Activated CD8-positive, alpha-beta memory T cell treated with anti-CD3 and anti-CD28 coated beads, Interleukin-2, amount 50 U/mL, for 4 hours (primary cell): ENCODE measurements at places on chromosomes 16 and 17.
A peak's percentile ranks its signal among the peaks of the same experiment; 100 is the strongest.

DNA sequence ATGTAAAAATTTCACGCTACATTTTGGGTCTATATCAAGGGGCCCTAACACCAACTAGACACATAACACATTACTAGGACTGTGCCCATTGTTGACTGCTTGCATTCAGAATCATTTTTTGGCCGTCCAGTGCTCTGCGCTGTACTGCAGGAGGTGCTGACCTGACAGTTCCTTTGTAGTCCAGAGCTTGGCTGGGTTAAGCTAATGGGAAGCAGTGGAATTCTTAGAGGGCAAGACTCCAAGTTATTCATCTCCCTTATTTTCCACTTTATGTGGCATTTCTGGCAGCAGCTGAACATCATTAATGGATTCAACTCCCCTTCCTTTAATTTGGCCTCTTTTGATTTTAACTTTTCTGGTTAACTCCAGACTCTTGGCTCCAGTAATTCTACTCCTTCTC, 351.7 kb downstream of the CDH8 start:
- DNase-seq = no peak

DNA sequence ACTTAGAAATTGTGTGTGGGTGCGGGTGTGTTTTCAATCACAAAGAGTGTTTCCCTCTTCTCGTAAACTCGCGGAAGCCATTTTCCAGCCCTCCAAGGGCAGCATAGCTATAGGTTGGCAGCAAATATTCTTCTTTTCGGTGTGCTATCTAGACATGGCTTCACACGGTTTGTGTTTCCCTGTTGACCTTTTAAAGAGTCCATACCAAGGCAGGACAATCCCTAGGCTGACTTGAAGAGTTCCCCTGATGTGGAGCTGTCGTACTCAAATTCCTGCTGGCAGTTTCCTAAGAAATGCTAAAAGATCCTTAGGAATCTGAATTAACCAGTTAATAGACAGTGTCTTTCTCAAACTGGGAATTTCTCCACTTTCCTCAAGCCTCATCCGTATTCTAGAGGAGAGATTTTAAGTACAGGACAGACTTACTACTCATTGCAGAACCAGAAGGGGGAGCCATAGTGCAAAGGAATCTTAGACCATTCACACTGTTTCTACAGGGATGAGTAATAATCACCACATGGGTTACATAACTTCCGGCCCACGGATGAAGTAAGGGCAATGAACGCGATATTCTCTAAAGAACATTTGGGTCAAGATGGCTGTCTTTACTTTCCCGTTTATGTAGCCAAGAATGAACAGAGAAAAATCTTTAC, 288.6 kb upstream of the ELAC2 start:
- no peak for DNase-seq

GRCh38 chr17:41823141-41823524, 10.3 kb downstream of the FKBP10 start:
- DNase-seq = no peak

DNA sequence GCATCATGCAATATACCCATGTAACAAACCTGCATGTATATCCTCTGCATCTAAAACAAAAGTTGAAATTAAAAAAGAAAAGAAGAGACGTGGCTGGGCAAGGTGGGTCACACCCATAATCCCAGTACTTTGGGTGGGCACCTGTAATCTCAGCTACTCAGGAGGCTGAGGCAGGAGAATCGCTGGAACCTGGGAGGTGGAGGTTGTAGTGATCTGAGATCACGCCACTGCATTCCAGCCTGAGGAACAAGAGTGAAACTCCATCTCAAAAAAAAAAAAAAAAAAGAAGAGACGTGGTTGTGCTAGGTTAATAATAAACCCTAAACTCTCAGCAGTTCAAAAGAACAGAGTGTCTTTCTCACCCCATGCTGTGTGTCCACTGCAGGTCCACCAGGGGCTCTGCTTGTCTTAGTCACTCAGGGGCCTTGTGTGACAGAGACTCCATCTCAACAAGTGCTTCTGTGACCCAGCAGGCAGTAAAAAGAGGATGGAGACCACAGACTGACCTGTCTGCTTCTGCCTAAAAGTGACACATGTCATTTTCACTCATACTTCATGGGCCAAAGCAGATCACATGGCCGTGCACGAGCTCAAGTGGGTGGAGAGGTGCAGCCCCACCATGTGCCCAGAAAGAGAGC, 22.3 kb upstream of the N4BP1 start:
- no peak for DNase-seq

- DNase-seq = no peak
These were observed 17.9 kb upstream of the ATP2A3 start for GRCh38 chr17:3982113-3982512.

GRCh38 chr16:47880653-47881052, 275.1 kb downstream of the ABCC12 start:
- DNase-seq = no peak

GRCh38 chr16:78389009-78389498, 289.6 kb downstream of the WWOX start:
- DNase-seq = no peak

GRCh38 chr17:40450175-40450574, 6.9 kb downstream of the IGFBP4 start:
- DNase-seq = peak; percentile 41

DNA sequence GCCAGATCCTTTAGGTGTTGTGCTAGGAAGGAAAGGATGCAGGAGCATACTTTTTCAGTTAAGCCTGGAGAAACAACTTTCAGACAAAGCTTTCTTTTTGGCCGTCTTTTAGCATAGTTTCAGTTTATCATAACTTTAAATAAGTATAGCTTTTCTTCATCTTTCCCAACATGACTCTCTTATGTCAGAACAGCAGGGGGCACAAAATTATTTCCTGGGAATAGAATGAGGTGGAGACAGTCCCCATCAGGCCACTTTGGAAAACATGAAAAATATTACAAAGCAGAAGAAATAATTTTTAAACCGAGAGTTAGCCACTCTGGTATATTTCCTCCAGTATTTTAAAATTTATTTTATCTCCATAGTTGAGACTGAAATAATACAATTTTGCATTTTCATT, 387.6 kb downstream of the HAPSTR1 start:
- DNase-seq = no peak

- DNase-seq = no peak
These were observed 162.8 kb upstream of the ZFHX3 start for GRCh38 chr16:73210686-73211085.

DNA sequence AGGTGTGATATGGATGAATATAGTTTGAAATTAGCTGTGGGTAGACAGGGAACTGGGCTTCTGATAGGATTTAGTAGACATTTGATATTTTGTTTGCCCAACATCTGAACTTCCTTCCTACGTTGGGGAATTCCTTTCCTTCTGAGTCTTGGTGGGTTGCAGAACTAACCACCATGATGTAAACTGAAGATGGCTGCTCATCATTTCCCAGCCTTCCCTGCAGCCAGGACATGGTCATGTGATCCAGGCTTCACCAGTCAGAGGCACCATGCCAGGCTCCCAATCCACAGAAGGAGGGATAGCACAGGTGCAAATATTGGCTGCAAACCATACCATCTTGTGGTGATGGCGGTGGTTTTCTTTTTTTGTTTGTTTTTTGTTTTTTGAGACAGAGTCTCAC, 57.4 kb downstream of the EMP2 start:
- no peak for DNase-seq

DNA sequence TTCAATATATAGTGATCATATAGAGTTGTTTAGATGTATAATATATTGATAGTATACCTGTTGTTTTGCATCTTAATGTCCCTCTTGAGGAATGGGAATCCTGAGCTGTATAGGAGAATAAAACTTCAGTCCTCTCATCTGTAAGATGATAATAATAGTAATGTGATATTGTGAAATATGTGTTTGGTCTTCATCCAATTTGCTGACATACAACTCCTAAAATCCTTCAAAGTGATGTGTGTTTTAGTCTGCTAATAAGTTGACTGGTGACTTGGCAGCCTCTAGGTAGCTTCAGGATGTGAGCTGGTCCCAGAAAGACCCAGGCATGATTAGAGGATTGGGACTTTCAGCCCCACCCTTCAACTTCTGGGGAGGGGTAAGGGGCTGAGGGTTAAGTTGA, 22.8 kb upstream of the NFAT5 start:
- DNase-seq = no peak

DNA sequence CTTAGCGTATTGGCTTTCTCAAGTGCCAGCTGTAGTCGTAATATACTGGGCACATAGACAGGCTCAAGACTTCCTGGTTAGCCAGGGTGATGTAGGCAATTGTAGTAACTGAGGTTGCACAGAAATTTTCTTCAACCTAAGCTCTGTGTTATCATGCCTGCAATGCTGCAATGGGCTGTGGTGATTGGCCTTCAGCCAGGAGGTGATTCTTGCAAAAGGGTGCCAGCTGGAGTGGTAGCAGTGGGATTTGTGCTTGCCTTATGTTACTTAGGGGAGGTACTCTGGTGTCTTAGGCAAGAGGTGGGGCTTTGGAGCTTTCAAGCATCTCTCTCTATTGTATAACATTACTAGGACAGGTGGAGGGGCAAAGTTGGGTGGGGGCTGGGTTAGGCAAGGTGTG, 495.1 kb downstream of the CDH11 start:
- no peak for DNase-seq

DNA sequence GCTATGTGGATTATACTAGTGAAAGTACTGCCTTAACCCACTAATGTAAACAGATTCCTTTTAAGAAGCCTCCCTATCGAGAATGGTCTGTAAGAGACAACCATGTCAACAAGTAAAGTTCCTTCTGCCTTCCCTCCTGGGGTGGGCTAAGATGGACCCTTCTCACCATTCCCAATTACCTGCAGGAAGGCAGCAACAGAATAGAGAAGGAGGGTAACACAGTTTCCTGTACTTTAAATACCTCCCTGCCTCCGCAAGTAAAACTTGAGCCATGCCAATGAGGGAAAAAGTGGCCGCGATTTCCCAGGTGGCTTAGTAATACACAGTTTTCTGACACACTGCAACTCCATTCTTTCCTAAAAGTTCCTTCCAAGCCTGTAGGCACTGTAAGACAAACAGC, 45.2 kb downstream of the TOX3 start:
- DNase-seq = no peak

- DNase-seq = no peak
These were observed 4.4 kb upstream of the SLC47A2 start for GRCh38 chr17:19720631-19721426.
